ENCODE measurements at places on chromosomes 11 and 22.

DNA sequence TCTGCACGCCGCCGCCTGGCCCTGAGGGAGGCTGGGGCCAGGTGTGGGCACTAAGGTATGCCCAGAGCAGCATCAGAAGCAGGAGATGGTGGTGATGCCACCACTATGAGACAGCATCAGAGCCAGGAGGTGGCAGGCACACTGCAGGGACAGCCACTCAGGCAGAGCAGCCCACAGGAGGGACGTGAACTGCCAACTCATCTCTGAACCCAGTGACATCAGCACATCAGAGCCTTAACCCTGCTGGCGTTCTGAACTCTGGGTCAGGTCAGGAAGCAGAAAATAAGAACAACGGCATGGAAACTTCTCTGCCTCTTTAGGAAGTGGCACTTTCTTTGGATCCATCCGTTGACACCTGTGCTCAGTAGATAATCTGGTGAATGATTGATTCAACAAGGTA is 14.7 kb upstream of the IFT27 start:
- no peak for DNase-seq

DNA sequence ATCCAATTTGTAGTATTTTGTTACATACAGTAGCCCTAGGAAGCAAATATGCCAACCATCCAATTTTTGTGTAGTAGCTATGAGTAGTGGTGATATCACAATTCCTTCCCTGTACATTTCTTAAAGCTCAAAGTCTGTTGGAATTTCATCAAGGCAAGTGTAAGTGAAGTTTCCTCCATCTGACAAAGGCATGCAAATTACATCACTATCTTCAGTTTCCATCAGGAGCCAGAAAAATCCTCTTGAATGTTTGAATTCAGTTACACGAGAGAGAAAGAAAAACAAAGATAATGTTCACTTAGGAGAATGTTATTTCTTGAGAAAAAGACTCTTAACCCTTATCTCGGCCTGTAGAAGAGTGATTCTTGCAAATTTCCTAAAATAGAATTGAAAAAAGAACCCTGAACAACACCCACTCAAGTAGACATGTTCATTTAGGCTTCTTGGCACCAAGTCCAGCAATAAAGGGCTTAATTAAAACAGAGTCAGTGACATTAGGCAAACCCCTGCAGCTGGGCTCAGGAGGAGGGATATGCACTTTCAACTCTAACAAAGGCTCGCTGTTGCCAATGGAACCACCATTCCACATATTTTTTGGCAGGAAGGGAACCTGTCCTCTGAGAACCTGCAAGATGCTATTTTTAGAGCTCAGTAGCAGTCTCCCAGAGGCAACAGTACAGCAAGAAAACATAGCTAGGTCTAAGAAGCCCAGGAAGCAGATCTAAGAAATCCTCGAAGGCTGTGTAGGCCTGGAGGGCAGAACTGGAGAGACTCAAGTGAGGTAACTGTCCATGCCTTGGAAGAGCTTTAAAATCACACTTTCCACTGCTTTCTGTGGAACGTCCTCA is 144.6 kb downstream of the CCDC81 start:
- no peak for DNase-seq

GRCh38 chr11:63687845-63688244 is 6.5 kb downstream of the RTN3 start:
- no peak for DNase-seq

- DNase-seq, result no peak
These were observed 70.3 kb downstream of the MAML2 start for GRCh38 chr11:96272529-96273222.

- no peak for DNase-seq
These were observed 178.7 kb downstream of the KIRREL3 start for GRCh38 chr11:126821827-126822226.

- no peak for DNase-seq
These were observed 9.8 kb downstream of the OR8B12 start for GRCh38 chr11:124533626-124534025.

DNA sequence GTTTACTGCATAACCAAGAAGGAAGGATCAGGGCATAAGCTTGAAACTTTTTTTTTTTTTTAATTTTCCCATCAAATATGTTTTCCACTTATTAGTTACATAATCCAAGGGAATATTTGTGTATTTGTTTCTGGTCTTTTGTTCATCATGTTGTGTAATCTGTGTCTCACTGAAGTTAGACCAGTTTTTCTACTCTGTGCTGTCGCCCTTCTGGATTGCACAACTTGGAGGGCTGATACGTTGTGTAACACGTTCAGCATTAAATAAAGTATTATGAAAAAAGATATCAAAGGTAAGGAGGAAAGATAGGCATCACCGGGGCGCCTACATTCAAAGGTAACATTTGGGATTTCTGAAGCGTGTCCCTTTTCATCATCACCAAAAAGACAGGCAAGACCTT is 3.3 kb upstream of the E2F8 start:
- DNase-seq, result no peak

GRCh38 chr11:46916286-46917108 is 1.9 kb downstream of the LRP4 start:
- DNase-seq, result no peak
